ENCODE measurements at places on chromosomes 13 and 19.

DNA sequence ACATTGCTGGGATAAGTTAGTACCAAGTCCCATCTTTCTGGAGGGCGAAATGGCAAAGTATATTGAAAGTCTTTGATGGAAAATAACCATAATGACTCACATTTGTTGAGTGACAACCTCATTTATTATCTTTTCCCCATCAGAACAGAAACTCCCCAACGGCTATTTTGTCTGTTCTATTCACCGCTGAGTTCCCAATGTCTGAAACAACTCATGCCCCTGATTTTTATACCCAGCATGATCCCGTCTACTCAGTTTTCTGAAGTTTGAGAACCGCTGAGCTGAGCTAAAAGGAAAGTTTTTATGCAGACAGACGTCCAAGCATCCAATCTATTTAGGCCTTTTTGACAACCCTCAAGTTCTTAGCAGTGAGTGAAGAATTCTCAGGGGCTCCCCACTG, 7.8 kb upstream of the TINCR start:
- no peak for DNase-seq

- DNase-seq, result no peak
Observed at GRCh38 chr19:18475762-18476331, 37.9 kb upstream of the ISYNA1 start.

DNA sequence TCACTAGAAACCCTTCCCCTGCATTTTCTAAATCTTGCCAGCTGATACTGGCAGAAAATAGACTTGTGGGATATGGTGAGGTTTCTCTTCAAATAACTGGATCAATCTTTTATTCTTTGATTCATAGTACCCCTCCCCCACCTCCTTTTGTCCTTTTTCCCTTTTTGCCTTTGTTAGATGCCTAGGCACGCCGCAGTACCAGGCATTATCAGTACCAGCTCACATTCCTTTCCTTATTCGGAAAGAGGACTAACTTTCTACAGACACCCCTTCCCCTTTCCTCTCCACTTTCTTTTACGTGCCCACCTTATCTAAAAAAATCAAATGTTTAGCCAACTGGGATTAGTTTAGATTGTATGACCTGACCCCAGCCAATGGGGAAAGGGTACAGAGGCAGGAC, 226.4 kb downstream of the MTUS2 start:
- no peak for DNase-seq

DNA sequence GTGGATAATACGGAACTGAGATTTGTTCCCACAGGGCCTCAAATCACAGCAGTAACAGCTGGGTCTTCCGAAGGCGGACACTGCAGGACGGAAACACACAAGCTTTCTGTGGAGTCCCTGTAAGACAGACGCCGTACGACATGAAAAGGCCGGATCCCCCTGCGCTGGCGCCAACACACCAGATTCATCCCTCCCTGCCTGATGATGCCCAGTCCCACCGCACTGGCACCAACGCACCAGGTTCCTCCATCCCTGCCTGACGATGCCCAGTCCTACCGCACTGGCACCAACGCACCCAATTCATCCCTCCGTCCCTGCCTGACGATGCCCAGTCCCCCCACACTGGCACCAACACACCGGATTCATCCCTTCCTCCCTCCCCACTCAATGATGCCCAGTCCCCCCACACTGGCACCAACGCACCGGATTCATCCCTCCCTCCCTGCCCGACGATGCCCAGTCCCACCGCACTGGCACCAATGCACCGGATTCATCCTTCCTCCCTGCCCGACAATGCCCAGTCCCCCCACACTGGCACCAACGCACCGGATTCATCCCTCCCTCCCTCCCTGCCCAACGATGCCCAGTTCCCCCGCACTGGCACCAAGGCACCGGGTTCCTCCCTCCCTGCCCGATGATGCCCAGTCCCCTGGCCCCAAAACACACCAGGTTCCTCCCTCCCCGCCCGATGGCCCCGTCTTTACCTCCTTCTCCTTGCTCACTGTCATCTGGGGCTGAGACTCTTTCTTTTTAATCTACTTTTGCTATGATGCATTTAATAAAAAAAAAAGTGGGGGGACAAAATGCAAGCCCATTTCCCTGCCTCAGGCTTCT, 55.1 kb downstream of the RASA3 start:
- no peak for DNase-seq

DNA sequence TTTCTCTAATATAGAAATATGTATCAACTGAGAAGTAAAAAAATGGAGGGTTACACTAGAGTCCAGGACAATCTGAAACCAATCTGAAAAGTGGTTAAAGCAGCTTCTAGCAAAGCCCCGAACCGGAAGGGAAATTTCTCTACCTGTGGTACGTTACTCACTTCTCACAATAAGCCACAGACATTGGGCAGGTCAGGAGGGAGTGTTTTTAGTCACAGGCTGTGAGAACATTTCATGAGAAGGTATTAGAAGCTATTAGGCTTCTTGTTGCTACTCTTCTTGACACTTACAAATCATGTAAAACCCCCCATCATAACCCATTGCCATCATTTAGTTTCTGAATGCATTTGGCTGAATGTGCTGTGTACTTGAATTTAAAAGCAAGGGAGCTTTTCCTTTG, 120.9 kb downstream of the NUFIP1 start:
- no peak for DNase-seq

DNA sequence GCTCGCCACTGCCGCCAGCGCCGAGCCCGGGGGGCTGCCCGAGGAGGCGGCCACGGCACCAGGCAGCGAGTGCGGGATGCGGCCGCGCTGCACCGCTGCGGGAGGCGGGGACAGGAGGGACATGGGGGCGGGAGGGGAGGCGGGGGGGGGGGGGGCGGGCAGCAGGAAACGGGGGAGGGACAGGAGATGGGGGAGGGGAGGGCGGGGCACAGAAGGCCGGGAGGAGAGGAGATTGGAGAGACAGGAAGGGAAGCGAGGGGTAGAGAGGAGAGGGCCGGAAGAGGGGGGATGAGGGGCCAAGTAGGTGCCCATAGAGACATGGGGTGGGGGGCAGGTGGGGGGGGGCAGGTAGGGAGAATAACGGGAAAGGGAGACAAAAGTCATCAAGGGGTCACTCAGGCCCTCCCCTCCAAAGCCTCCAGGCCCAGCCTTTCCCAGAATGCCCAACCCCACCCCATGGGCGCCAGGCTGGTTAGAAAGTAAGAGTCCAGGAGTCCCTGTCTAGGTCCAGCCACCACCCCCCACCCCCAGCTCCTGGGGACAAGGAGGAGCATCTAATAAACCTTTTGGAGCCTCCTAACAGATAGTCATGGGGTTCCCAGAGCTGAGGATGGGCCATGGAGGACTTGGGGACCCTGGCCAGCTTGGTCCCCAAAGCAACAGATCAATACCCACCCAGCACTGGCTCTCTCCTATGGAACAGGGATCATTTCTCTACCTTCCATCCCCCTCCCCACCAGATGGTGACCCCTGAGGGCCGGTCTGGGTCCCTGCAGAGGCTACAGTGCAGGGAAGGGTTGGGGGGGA, 9.5 kb downstream of the NR2F6 start:
- DNase-seq, result peak; percentile 51

- no peak for DNase-seq
Observed at GRCh38 chr19:32164384-32164992, 180.9 kb upstream of the ZNF507 start.

DNA sequence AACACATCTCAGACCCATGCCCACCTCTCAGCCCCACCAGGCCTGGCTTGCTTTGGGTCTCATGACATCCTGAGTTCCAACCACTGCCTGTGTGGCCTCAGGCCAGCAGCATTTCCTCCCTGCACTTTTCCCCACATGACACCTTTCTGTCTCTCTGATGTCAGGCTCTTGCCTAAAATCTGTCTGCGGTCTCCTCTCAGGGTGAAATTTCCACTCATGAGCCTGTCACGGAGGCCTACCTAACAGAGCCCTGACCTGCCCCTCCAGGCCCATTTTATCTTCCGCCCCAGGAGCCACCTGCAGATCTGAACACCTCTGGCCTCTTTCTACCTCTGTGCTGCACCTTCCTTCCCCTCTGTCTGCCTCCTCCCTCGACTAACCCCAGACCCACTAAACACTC, 93.5 kb downstream of the ZDHHC20 start:
- no peak for DNase-seq

DNA sequence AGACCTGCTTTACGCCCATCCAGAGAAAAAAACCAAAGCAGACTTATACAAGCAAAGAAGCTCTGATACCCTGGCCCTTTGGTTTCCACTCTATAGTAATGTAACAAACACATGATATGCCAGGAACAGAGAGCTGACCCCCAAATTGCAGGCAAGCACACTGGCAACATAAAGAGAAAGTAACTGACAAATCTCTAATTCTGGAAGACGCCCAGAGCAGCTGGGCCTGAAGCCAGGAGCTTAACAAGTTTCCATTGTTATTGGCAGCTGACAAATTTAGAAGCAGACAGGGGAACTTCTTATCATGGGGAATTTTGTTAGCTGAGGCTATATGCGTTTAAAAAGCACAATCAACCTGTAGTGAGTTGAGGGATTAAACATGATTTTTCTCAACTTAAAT, 158.0 kb downstream of the DLEU7 start:
- DNase-seq, result no peak

- DNase-seq, result no peak
Observed at GRCh38 chr13:42812316-42812715, 30.9 kb downstream of the FAM216B start.

GRCh38 chr13:74794582-74794981, 660.4 kb upstream of the KLF12 start:
- DNase-seq, result no peak

Measured in RWPE1 (cell line).